Chondrocyte (in vitro differentiated cells): ENCODE measurements at places on chromosomes 3 and 15. TPM values are rescaled to one million over a fixed set of nuclear protein-coding genes. Genes with fewer than 3 reads are reported as not detected.

DNA sequence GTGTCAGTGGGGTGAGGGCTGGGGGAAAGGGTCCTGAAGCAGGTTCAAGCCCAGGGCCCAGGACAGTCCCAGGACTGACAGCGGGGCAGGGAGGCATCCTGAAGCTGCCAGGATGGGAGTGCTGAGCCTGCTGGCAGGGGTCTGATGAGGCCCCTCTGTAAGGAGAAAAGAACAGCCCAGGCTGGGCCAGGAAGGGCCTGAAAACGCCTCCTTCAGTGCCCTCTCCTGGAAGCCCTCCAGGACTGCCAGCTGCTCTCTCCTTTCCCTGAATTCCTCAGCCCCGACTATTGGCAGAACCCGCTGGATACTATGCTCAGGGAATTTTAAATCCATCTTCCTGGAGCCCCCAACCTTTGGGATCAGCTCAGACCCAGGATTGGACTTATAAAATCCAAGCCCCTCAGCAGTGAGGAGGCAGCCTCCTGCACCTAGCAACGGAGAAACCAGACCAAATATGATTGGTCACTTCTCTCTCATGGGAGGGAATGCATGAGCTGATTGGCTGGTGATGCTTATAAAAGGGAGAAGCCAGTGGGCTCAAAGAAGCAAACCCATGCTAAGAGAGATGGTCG lies 203.5 kb upstream of the LINGO1 start:
- peak; percentile 67 for DNase-seq
- no peak overlapping the region for H3K27ac ChIP-seq
- no peak overlapping the region for H3K4me3 ChIP-seq
- peaks cover 18% of the 10 kb centered on the region for H3K27me3 ChIP-seq
- H3K4me1 ChIP-seq: peaks cover 5% of the 10 kb centered on the region
- H3K36me3 ChIP-seq: no peaks in the 10 kb centered on the region

GRCh38 chr3:126685021-126685420 lies 19.0 kb upstream of the CHCHD6 start:
- DNase-seq: no peak
- no peaks in the 10 kb centered on the region for H3K36me3 ChIP-seq

DNA sequence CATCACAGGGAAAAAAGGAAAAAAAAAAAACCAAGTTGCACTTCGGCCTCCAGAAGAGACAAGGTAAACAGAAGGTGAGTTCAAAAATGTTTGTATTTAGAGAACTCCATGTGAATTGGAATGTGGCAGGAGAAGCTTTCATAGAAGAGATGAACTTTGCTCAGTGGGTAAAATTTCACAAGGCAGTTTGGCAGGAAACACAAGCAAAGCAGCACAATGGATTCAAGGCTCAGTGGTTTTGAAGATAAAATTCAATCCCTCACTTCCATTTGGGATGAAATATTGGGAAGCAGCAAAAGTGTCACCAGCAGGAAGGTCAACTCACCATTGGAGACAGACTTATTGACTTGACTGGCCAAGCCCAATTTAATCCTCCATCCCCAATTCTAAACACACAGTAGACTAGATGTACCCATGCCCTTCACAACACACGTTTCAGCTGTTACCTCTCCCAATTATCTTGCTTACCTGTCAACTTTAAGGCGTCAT lies 256.7 kb upstream of the ICE2 start:
- peaks cover 12% of the 10 kb centered on the region for H3K36me3 ChIP-seq
- H3K4me1 ChIP-seq: no peaks in the 10 kb centered on the region
- no peak overlapping the region for H3K27ac ChIP-seq
- no peaks in the 10 kb centered on the region for H3K27me3 ChIP-seq

ARPIN gene
- 17.0 to 24.2 TPM (median 18.2 TPM) in 3 replicates for total RNA-seq

DNA sequence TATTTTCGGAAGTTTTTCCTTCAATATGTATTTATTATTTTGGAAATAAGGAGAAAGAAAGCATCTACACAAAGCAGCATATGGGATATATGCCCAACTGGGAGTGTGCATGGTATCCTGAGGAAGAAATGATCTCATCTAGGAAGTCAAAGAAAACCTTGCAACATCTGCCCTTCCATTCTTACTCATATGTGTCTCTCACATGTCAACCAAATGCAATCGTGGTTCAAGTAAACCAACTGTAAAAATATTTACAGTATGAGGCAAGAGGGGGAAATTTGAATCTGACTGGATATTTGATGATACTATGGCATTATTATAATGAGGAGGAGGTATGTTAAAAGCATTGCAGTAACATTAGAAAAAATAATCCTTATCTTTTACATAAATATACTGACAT lies 3.2 kb upstream of the SCG3 start:
- H3K4me3 ChIP-seq: no peak overlapping the region
- H3K4me1 ChIP-seq: peaks cover 8% of the 10 kb centered on the region
- peaks cover 36% of the 10 kb centered on the region for H3K27me3 ChIP-seq
- no peak for DNase-seq
- no peaks in the 10 kb centered on the region for H3K36me3 ChIP-seq
